ENCODE measurements at places on chromosomes 7 and 10.

GRCh38 chr10:98511876-98512275 is 65.1 kb upstream of the HPS1 start:
- DNase-seq, result no peak

DNA sequence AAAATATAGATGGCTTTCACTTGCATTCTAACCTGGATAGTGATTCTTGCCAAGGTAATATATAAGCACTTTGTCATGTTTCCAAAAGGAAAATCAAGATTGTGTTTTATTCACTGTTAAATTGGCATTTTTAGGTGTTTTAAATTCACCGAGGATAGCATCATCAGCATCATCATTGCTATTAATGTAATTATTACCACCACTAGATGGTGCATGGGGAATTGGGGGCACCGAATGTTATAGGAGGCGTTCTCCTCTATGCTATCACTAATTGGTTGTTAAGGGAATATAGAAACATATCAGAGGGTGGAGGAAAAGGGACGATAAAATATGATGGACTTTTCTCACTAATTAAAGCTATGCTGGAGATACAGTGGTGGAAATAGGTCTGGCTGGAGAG is 95.5 kb downstream of the CELF2 start:
- no peak for DNase-seq

DNA sequence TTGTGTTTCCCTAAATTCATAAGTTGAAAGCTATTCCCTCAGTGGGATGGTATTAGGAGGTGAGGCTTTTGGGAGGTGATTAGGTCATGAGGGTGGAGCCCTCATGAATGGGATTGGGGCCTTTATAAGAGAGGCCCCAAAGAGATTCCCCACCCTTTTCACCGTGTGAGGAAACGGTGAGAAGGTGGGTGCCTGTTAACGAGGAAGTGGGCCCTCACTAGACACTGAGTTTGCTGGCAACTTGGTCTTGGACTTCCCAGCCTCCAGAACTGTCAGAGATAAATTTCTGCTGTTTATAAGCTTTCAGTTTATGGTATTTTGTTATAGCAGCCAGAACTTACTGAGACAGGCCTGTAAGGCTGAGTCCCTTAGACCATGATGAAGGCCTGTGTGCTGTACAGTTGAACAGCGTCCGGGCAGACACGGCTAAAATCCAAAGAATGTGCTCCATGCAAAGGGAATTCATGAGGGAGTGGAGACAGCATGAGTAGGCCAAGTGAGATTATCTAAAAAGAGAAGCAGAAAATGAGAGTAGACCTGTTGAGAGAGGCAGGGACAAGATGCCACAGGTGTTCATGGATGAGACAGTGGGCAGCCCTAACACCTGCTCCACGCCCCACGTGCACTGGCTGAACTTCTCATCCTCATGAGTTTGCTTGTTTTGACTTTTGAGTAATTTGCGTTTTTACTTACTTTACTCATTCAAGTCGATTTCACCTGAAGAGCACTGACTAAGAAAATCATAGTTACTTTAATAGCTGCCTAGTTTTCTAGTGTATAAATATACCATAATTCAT is 66.9 kb upstream of the SFMBT2 start:
- no peak for DNase-seq

- DNase-seq, result no peak
Observed at GRCh38 chr7:106317971-106318370, 33.2 kb upstream of the NAMPT start.

DNA sequence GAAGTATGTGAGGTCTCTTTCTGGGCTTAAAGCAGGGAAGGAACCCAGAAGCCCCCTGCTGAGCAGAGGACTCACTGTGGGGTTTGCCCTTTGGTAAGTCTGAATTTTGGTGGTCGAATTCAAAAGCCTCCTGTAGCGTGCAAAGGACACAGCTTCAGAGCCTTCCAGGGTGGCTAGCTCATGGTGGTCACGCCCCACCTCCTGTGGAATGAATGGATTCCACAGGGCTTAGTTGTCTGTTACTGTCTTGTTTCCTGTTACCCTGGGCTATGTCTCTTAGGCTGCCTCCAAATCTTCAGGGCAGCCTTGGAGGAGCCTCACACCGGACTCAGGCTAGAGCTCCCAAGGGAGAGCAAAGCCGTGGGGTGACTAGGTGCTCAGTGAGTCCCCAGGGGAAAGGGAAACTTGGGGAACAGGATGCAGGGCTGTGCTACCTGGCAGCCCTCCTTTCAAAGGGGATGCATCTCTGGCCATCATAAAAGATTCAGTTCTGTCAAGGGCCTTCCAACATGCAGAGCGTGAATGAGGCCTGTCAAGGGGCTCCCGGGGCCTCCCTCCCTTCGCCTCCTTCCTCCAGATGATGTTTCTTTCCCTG is 211.7 kb downstream of the CCSER2 start:
- DNase-seq, result peak; percentile 77

DNA sequence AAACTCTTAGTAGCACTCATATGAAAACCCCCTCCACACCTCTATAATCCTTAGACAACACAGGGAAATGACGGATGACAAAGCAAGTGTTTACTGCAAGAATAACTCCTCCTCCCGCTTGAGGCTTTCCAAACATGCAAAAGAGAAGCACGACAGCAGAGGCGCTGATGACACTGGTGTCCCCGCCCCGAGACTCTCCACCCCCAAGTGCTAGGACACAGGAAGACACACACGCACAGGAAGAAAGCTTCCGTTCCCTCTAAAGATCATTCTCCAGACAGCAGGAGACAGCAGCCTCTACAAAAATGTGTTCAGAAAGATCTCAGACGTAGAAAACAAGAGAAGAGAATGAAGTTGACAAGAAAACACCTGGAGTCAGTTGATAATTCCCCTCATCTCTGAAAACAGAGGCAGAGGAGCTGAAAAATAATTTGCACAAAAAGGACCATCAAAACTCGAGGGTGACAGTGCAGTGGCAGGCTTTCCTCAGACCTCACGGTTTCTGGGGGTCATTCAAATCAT is 90.2 kb downstream of the DLG5 start:
- DNase-seq, result no peak

GRCh38 chr10:95423164-95424005 is 132.6 kb upstream of the PDLIM1 start:
- no peak for DNase-seq

GRCh38 chr7:67760971-67761370 is 764.3 kb downstream of the TYW1 start:
- DNase-seq, result no peak

GRCh38 chr10:35940141-35941041 is 298.3 kb upstream of the FZD8 start:
- DNase-seq, result no peak

GRCh38 chr10:34726862-34727261 is 88.2 kb downstream of the PARD3 start:
- DNase-seq, result no peak

DNA sequence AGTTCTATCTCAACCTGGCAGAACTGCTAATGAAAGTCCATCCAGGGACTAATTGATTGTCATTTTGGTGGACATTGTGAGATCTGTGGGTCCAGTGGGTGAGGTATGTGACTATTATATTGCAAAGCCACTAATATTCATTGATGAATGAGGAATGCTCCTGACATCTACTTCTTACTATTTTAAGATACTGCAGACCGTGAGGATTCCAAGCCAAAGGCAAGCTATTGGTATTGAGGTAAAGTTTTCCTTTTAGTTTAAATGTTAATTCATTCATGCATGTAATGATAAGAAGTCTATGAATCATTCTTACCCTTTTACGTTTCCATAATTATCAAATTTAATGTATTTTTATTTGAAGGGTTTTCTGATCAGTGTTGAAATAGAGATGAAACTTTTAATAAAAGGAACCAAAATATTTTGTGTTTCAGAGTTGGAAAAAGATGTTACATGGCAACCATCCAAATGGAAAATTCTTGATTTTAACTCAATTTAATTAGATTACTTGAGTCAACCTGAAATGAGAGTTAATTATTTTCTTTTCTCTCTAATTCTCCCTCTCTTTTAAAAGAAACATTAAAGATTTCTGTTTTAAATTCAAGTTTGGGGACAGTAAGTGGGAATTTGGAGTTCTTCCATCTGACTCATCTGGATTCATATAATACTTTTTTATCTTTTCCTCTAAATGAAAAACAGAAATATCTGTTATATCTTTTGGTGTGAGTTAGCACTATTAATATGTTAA is 39.6 kb downstream of the NUP205 start:
- DNase-seq, result no peak

DNA sequence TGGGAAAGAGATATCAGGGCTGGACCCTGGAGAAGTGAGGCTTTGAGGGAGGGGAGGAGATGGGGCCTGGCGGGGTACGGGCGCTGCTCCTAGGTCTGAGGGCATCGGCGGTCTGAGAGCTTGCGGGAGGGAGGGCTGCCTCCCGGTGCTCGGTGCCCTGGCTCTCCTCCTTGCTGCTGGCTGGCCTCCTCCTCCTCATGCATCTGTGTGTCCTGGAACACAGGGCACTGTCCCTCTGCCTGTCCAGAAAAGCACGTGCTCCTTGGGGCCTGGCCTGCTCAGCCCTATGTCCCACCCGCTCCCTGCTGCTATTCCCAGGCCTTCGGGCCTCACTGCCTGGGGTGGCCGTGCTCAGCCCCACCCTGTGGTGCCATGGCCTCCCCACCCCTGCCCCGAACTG is 166.9 kb downstream of the RNF216 start:
- DNase-seq, result no peak

DNA sequence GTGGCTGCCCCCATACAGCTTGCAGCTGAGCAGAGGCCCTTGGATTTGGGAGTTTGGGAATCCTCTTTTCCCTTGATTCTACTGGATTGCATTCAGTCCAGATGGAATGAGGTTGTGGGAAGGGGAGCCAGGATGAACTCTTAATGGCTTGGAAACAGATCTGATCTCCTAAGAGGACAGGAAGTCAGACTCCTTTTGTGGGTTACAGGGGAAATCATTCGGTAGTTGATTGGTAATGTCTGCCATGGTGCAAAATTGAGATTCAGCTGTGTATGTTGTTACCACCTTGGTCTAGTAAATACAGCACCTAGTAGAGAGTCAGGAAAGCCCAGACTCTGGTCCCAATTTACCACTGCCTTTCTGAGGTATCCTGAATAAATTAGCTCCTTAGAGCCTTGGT is 144.2 kb upstream of the TNRC18 start:
- no peak for DNase-seq

- DNase-seq, result no peak
Observed at GRCh38 chr7:135664046-135664589, 1.8 kb downstream of the STMP1 start.

GRCh38 chr7:82067628-82068264 is 297.9 kb upstream of the HGF start:
- DNase-seq, result no peak

- DNase-seq, result no peak
Observed at GRCh38 chr7:75987805-75988567, 6.4 kb downstream of the TMEM120A start.

DNA sequence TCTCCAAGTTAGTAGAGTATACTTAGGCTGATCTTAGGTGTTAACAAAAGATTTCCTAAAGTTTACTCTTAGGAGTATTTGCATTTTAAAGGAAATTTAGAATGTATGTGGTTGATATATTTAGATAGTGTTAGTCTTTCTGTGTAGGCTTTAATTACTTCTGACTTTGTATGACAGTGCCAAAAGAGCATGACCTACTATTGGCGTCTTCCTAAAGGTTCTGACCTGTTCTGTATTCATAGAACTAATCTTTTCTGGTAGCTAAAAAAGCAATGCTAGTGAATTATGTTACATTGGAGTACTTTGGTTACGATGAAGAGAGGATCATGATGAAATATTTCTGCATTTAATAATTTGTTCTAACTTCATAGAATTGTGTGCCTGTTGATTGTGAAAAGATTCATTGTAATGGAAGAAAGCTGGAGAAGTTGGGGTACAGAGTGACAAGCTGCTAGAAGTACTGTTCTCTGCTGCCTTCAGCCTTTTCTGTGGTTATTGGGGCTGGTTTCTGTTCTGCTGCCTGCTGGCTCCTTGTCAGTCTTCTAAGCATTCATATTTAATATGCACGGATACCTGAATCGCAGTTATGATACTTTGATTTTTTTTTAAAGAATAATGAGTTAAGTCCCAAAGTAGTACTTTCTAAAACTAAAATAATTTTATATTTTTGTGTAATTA is 13.2 kb downstream of the WAC start:
- DNase-seq, result no peak

GRCh38 chr7:159143780-159144757 is 598 bp downstream of the VIPR2 start:
- DNase-seq, result no peak

- no peak for DNase-seq
Observed at GRCh38 chr7:34842782-34843181, 184.8 kb downstream of the NPSR1 start.

- no peak for DNase-seq
Observed at GRCh38 chr10:11175823-11176243, 158.2 kb downstream of the CELF2 start.

All from AG04449 (cell line).